NCI-H1417 treated with DMSO at 0.1 percent for 48 hours (cell line): ENCODE measurements at places on chromosomes 16 and 17.

GRCh38 chr17:72150632-72151460, 30.0 kb downstream of the SOX9 start:
- no peak for DNase-seq

DNA sequence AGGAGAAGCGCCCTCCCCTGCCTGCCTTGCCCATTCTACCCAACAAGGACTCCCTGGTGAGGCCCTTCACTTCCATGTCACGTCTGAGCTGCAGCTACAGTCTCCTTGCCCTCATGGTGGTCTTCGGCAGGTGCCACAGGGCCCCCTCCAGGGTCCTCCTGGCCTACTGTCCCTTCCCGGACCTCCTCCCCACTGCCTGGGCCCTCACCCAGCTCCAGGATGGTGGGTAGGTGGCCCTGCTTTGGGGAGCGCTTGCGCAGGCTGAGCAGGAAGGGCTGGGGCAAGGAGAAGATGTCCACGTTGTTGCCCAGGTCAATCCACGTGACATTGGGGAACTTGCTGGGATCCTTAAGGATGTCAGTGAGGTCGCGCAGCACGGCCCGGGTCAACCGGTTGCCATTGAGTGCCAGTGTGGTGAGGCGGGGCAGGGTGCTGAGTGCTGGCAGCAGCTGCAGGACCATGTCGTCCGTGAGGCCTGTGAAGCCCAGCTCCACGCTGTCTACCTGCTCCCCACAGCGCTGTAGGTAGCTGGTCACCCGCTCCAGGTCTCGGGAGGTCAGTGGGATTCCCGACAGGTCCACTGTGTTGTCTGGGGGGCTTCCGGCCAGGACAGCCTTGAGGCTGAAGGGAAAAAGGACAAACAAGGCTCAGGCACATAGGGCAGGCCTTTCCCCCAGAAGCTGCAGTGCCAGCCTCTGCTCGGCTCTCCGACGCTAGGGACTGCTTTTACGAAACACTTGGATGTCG, 28.3 kb downstream of the TRPV2 start:
- DNase-seq: no peak

GRCh38 chr17:81828656-81829055, 4.4 kb downstream of the MCRIP1 start:
- no peak for DNase-seq

- DNase-seq: no peak
Observed at GRCh38 chr16:56896244-56896643, 31.2 kb downstream of the SLC12A3 start.

GRCh38 chr16:12602811-12603698, 200.6 kb downstream of the CPPED1 start:
- no peak for DNase-seq

- DNase-seq: no peak
Observed at GRCh38 chr17:66200685-66201092, 8.8 kb upstream of the CEP112 start.

GRCh38 chr16:81629896-81630634, 149.0 kb upstream of the PLCG2 start:
- no peak for DNase-seq

GRCh38 chr17:10790491-10791401, 13.2 kb downstream of the TMEM238L start:
- no peak for DNase-seq

DNA sequence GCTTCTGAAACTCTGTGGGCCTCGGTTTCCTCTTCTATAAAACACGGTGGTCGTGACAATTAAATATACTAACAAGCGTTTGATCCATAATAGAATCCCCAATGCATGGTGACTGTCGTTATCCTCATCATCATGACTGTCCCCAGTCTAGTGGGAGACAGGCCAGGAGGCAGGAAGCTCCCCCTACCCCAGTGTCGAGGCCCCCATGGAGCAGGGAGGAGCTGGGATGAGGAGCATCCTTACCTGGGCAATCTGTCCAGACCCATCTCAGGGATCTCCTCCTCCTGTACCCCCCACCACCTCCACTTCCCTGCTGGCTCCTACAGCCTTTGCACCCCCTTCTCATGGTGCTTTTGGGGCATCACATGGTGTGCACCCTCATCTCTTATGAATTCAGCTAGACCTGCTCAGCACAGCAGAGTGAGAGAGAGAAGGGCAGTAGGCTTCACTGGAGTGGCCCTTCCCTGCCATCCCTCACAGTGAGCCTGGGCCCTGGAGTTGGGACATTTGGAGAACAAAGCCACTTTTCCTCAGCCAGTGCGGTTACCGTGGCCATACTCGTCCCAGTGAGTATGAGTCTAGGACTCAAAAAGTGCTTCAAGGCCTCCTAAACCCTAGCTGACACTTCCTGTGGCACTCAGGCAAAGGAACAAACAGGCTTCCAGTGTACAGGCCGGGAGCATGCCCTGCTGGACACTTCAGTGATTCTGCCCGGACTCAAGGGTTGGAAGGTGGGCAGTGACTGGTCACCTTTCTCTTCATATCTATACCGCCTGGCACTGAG, 148.6 kb downstream of the CLEC16A start:
- no peak for DNase-seq

GRCh38 chr17:76550712-76551615, 11.1 kb downstream of the PRCD start:
- no peak for DNase-seq

DNA sequence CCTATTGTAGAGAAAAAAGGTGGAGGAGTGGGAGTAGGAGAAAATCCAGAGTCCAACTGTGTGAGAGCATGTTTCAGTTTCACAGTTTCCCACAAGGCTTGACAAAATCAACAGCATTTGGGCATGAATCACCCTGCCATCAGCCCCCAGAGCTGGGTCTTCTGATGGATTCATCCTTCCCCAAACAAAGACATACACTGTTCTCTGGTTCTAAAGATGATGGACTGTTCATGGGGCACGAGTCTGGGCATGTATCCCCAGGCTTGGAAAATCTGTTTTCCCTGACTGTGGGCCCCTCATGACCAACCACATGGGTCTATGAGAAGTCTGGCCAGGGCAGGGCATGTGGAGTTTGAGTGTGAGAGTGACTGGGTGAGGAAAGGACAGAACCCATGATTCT, 210.4 kb upstream of the IRX5 start:
- DNase-seq: no peak

DNA sequence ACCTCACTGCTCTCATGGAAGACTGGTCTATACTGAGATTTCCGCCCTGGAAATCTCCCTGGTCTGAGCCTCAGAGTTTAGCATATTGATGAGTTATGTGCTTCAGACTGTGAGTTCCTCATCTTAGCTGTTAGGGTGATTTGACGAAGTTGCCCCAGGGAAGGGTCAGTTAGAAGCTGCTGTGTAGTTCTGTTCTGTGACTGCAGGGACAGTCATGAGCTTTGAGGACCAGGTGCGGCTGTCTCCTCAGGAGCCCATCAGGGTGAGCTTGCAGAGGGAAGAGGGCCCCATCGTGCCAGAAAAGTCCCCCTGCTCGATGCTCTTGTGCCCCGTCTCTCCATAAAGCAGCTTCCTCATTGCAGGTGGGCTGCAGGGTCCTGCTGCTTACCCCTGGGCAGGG, 28.3 kb upstream of the IL17C start:
- DNase-seq: no peak

- no peak for DNase-seq
Observed at GRCh38 chr17:77282524-77283515, 142.1 kb downstream of the SEC14L1 start.

DNA sequence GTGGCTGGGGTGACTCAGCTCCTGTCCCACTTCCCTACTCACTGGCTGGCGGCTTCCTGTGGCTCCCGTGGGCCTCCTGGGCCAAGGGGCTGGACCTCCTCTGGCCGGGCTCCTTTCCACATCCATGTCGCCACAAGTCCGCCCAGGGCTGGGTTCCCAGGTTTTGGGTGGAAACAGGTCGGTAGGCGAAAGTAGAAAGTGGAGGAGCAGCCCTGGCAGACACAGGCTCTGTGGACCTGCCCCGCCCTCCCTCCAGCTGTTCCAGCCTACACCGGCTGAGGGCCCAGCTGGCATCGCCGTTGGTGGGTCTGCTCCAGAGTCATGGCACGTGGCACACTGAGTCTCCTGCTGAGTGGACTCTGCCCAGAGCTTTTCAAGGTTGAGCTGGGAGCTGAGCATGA, 28.7 kb downstream of the GSE1 start:
- DNase-seq: no peak

DNA sequence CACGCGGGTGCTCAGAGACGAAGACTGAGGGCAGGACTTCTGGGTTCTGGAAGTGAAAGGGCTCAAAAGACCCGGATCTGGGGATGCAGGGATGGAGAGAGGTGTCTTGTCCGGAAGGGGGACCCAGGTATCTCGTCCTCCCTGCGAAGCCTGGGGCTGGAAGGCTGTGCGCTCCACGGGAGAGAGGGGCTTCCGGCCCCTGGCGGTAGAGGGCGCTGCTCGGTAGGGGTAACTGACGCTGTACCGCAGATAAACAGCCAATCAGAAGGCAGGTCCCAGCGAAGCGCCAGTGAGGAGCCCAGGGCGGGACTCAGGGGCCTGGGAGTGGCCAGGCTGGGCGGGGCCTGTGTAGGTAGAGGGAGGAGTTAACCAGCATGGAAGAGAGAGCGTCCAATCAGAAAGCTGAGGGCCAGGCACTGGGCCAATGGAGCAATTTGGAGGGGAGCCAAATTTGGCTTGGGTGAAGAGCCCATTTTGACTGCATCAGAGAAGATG, 804 bp downstream of the TGFB1I1 start:
- no peak for DNase-seq

- no peak for DNase-seq
Observed at GRCh38 chr17:72553051-72553755, 432.4 kb downstream of the SOX9 start.

DNA sequence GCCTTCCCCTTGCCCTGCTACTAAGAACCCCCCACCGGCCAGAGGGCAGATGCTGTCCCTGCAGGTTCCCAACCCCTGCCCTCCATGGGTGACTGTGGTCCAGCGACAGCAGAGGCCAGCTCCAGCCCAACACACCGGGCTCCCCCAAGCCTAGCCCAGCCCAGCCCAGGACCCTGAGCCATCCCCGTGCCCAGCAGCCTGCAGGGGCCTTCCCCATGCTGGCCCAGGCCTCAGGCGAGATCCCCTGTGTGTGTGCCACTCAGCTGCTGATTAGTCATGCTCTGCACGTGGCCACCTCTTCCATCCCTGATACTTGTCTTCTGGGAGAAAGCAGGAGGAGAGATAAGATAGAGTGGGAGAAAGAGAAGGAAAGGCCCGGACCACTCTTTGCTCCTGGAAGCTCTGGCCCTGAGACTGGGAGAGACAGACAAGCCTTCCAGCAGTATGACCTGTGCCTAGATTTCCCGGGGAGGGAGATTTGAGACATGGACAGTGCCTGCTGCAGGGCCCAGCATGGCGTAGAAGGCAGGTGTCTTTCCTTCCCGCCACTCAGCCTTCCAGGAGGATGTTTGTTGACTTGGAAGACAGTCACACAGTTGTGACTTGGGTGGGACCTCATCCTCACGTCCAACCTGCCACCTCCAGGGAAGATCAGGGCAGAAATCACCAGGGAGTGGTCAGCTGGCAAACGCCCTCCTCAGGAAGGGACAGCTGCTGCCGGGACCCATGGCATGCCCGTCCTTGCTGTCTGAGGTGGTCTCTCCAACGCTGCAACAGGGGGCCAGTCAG, 41.3 kb upstream of the RASD1 start:
- no peak for DNase-seq

DNA sequence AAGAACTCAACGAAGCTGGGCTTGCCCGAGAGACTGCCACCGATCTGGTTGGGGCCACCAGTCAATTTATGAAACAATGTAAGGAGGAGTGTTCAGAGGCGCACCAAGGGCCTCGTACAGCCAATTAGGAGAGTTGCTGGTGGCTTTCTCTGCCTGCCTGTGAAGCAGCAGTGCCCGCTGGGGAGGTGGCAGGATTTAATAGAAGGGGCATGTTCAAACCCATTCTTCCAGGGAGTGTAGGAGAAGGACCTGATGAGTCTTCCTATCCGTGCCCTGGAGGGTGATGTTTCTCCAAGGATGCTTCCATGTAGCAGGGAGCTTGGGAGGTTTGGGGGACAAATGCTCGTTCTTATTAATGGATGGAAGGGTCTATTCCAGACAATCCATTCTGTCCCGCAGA, 178.4 kb downstream of the CCDC182 start:
- DNase-seq: no peak

DNA sequence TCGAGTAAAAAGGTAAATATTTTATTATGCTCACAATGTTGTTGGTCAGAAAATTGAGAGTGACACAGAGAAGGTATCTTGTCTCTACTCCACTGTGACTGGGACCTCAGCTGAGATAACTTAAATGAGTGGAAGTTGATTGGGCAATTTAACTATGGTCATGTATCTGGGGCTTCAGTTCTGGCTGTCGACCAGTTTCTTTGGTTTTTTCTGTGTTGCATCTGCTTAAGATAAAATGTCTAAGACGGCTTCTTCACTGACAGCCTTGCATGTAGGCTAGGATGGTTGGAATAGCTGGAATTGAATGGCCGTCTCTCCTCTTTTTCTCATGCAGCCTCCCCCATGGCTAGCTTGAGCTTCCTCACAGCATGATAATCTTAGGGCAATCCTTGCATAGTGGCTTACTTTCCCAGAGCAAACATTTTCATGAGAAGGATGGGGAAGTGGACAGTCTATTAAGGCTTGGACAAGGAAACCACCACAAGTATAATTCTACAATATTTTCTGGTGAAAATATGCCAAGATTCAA, 433.7 kb downstream of the KIF2B start:
- no peak for DNase-seq
